Mammary microvascular endothelial cell (primary cell): ENCODE measurements at places on chromosomes 12 and 14. TPM values are rescaled to one million over a fixed set of nuclear protein-coding genes. Genes with fewer than 3 reads are reported as not detected.

Gene GPR84
- total RNA-seq, result not detected in 2 replicates

Gene NRIP2
- not detected in 2 replicates for total RNA-seq

Gene PLXNC1
- 0.80 and 1.6 TPM in 2 replicates for total RNA-seq

Gene CABP1
- not detected in 2 replicates for total RNA-seq

Gene SYNDIG1L
- total RNA-seq, result not detected in 2 replicates

Gene NABP2
- 41.6 and 57.6 TPM in 2 replicates for total RNA-seq

Gene BCL11B
- total RNA-seq, result 0.13 TPM in 1 of 2 replicates, not detected in the other

Gene CCDC175
- total RNA-seq, result not detected in 2 replicates

Gene PTPRO
- 0.10 TPM in 1 of 2 replicates, not detected in the other for total RNA-seq

Gene KLHDC1
- 0.84 and 1.00 TPM in 2 replicates for total RNA-seq

Gene INF2
- 79.2 and 84.6 TPM in 2 replicates for total RNA-seq

Gene SLC7A8
- total RNA-seq, result not detected in 2 replicates

Gene TULP3
- 20.1 and 22.4 TPM in 2 replicates for total RNA-seq

Gene FAM177A1
- 42.0 and 55.4 TPM in 2 replicates for total RNA-seq

Gene C12orf76
- total RNA-seq, result 6.9 and 7.2 TPM in 2 replicates

Gene KRT72
- not detected in 2 replicates for total RNA-seq

Gene MYH6
- total RNA-seq, result 0.05 TPM in 1 of 2 replicates, not detected in the other

Gene SLC7A7
- 12.2 and 12.6 TPM in 2 replicates for total RNA-seq

Gene MAP3K9
- total RNA-seq, result not detected in 2 replicates

Gene REM2
- 0.27 TPM in 1 of 2 replicates, not detected in the other for total RNA-seq

Gene TBX5
- total RNA-seq, result not detected in 2 replicates

Gene TAS2R20
- 0.10 and 0.13 TPM in 2 replicates for total RNA-seq

Gene MANSC1
- 31.1 and 43.1 TPM in 2 replicates for total RNA-seq

Gene CD9
- total RNA-seq, result 797 and 853 TPM in 2 replicates

Gene AVPR1A
- not detected in 2 replicates for total RNA-seq

Gene IFI27
- total RNA-seq, result 2,890 and 3,107 TPM in 2 replicates

Gene CINP
- 54.4 and 70.4 TPM in 2 replicates for total RNA-seq

Gene NEUROD4
- not detected in 2 replicates for total RNA-seq

Gene SVOP
- total RNA-seq, result not detected in 2 replicates

Gene IRAK3
- 5.1 and 5.4 TPM in 2 replicates for total RNA-seq

Gene PLEK2
- total RNA-seq, result 28.0 and 29.5 TPM in 2 replicates

Gene DIO3
- not detected in 2 replicates for total RNA-seq

Gene SLC2A3
- 13.1 and 13.2 TPM in 2 replicates for total RNA-seq

Gene KLRD1
- not detected in 2 replicates for total RNA-seq

Gene OSGEP
- 44.6 and 61.5 TPM in 2 replicates for total RNA-seq

Gene ELK3
- 26.6 and 27.9 TPM in 2 replicates for total RNA-seq

Gene RASSF3
- 47.1 and 49.6 TPM in 2 replicates for total RNA-seq

Gene CEBPE
- total RNA-seq, result not detected in 2 replicates

Gene RGS6
- not detected in 2 replicates for total RNA-seq

Gene CFAP251
- total RNA-seq, result 2.5 and 5.5 TPM in 2 replicates

Gene LRP1-AS
- not detected in 2 replicates for total RNA-seq

Gene RIPK3
- total RNA-seq, result 2.3 and 4.4 TPM in 2 replicates

Gene TMPRSS12
- not detected in 2 replicates for total RNA-seq

Gene RDH11
- 65.0 and 65.8 TPM in 2 replicates for total RNA-seq

Gene P2RX7
- 3.6 and 6.9 TPM in 2 replicates for total RNA-seq

Gene EXOC3L4
- not detected in 2 replicates for total RNA-seq

Gene KLHL42
- total RNA-seq, result 15.5 and 16.2 TPM in 2 replicates

Gene CELA1
- not detected in 2 replicates for total RNA-seq

Gene RERG
- not detected in 2 replicates for total RNA-seq

Gene CAPZA3
- not detected in 2 replicates for total RNA-seq

Gene GALNT6
- total RNA-seq, result 64.8 and 94.2 TPM in 2 replicates

Gene INSM2
- total RNA-seq, result not detected in 2 replicates

Gene CDKN3
- total RNA-seq, result 67.5 and 85.0 TPM in 2 replicates

Gene POTEG
- not detected in 2 replicates for total RNA-seq

Gene PTCSC3
- total RNA-seq, result not detected in 2 replicates

Gene LALBA
- not detected in 2 replicates for total RNA-seq
